ENCODE measurements at places on chromosomes 16 and 17. TPM values are rescaled to one million over a fixed set of nuclear protein-coding genes. Genes with fewer than 3 reads are reported as not detected.

DNA sequence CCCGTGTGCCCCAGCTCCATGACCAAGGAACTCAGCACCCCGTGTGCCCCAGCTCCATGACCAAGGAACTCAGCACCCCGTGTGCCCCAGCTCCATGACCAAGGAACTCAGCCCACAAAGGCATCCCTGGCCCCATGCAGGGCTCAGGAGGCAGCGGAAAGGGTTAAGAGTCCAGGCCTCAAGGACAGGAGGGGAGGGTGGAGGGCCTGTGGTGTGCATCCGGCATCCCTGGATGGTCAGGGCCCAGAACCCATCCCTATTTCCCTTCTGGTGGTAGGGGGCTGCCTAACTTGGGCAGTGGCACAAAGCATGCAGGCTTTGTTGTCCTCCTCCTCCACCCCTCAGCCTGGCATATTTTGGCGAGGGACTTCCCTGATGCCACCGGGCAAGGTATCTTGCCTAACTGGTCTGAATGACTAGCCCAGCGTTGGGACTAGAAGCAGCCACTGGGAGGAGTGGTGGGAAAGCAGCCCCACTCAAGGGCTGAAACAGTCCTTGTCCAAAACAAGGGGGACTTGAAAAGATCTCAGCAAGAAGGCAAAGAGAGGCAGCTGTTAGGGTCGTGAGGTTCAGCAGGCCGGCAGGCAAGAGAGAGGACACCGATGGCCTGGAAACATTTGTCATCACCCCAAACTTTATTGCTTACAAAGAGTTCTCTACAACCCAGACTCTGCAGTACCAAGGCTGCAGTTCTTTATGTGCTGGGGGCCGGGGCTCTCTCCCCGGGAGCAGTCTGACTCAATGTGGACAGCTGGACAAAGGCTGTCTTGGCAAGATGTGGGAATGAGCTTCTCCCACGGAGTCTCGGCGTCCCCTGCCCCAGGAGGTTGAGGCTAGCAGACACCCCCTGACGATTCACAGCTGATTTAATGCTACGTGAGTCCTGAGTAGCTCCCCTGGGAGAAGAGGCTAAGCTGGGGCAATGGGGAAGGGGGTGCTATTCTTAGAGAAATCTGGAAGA lies 902 bp upstream of the SPATA32 start:
- no peaks in the 10 kb centered on the region for H3K27me3 ChIP-seq
- H3K27ac ChIP-seq, result no peak overlapping the region
- no peak for DNase-seq
- H3K36me3 ChIP-seq, result peaks cover 5% of the 10 kb centered on the region
- H3K4me1 ChIP-seq, result peaks cover 20% of the 10 kb centered on the region

DNA sequence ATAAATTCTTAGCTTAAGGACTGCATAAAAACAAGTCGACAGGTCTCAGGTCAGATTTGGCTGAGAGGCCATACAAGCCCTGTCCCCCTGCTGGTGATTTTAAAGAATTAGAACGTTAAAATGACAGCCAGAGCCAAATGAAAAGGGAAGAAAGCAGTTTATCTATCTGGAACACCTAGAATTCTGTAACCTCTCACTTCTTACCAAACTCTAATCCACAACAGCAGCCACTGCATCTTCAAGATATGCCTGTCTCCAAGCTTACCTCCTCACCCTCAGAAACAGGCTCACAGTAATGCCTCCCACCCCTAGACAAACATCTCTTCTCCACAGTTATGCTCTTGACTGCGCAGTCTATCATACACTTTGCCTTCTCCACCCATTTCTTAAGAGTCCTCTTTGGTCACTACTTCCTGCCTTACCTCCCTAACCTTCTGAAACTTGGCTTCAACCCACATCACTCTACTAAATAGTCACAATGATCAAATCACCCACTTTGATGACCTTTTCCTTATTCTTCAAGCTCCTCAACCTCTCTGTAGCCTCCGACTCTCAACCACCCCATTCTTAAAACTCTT lies 14.2 kb downstream of the ANKFY1 start:
- no peak overlapping the region for H3K27ac ChIP-seq
- DNase-seq, result no peak
- H3K36me3 ChIP-seq, result no peaks in the 10 kb centered on the region
- H3K27me3 ChIP-seq, result no peaks in the 10 kb centered on the region
- no peak overlapping the region for H3K4me3 ChIP-seq

GRCh38 chr16:23469814-23470213 lies 16.8 kb upstream of the COG7 start:
- DNase-seq, result no peak
- H3K27ac ChIP-seq, result no peak overlapping the region
- H3K36me3 ChIP-seq, result no peaks in the 10 kb centered on the region
- no peaks in the 10 kb centered on the region for H3K27me3 ChIP-seq
- no peaks in the 10 kb centered on the region for H3K4me1 ChIP-seq

DNA sequence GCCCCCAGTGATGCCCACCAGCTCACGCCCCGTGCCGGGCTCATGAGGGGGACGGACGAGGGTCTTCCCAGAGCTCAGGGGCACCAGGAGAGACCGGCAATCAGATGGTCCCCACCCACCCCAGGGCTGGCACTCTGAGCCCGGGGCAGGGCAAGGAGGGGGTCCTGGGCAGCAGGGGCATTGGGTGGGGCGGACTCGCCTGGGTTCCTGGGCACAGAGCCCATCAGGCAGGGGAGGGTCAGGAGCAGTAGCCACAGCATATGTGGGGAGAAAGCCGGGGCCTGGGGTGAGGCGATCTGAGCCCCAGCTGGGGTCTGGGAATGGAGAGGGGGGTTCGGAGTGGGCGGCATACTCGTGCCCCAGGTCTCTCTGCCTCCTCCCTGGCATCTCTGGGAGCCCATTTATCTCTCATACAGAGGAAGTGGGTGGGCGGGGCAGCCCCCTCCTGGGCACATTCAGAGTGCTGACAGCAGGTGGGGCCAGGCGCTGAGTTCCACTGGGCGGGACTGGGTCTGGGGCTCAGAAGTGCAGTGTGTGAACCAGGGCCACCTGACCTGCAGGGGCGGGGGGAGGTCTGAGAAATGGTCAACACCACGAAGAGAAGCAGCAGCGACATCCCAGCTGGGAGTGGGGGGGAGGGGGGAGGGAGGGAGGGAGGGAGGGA lies 20.5 kb upstream of the UBE2I start:
- H3K27ac ChIP-seq, result no peak overlapping the region
- H3K4me1 ChIP-seq, result peaks cover 3% of the 10 kb centered on the region
- no peak overlapping the region for H3K4me3 ChIP-seq
- no peak for DNase-seq

GRCh38 chr16:73408311-73408710 lies 360.4 kb upstream of the ZFHX3 start:
- DNase-seq, result no peak
- H3K4me3 ChIP-seq, result no peak overlapping the region
- no peaks in the 10 kb centered on the region for H3K4me1 ChIP-seq
- H3K27ac ChIP-seq, result no peak overlapping the region

DNA sequence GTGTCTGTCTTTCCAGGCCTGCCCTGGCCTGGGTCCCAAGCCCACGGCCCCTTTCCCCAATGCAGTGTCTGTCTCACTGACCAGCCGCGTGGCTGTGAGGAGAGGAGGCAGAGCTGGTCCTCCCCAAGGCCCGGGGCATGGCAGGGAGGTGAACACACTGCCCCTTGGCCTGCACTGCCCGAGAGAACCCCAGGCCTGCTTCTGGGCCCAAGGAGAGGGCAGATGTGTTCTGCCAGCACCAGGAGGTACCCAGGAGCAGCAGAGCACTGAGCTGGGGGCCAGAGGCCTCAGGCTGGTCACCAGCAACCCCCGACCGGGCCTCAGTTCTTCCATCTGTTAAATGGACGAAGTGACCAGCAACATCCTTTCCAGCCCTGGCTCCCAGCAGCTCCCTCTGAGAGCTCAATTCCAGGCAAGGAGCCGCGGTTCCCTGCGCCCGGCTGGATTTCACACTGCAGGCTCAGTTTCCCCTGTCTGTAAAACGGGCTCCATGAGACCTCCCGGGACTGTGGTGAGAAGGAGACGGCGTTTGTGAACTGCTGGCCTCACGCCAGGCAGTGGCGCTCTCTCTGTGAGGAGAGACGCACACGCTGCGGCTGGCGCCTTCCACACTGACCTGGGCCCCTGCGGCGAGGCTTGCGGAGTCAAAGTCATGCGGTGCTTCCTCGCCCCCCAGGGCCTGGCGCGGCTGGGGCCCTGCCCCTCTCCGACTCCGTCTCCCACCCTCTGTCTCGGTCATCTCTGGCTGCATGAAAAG lies 8.1 kb upstream of the ZFPM1 start:
- no peaks in the 10 kb centered on the region for H3K27me3 ChIP-seq
- H3K36me3 ChIP-seq, result no peaks in the 10 kb centered on the region
- H3K27ac ChIP-seq, result no peak overlapping the region
- no peak for DNase-seq
- H3K4me1 ChIP-seq, result no peaks in the 10 kb centered on the region
- no peak overlapping the region for H3K4me3 ChIP-seq

- H3K27ac ChIP-seq, result no peak overlapping the region
- no peaks in the 10 kb centered on the region for H3K27me3 ChIP-seq
- no peak overlapping the region for H3K4me3 ChIP-seq
- peak; percentile 32 for DNase-seq
- H3K4me1 ChIP-seq, result peaks cover 5% of the 10 kb centered on the region
- H3K36me3 ChIP-seq, result no peaks in the 10 kb centered on the region
These were observed 10.3 kb upstream of the RPL38 start for GRCh38 chr17:74192950-74193781.

DNA sequence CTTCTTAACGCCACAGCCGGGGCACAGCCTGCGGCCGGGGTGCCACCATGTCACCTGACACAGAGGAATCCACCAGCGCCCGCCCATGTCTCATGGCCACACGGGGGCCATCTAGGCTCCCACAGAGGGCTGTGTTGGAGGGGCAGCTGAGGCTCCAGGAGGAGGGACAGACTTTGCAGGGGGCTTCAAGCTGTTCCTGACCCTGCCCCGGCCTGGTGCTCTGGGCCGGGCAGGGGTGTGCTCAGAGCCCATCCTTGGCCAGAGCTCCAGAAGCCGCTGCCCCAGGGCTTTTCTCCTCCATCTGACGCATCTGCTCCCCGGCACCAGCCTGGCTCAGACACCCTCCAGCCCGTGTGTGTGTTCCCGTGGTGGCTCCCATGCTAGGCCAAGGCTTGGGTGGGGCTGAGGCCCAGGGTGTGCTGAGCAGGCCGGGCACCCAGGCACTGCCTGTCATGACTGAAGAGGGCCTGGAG lies 7.8 kb upstream of the SLC38A10 start:
- no peaks in the 10 kb centered on the region for H3K27me3 ChIP-seq
- no peak overlapping the region for H3K27ac ChIP-seq
- H3K4me1 ChIP-seq, result no peaks in the 10 kb centered on the region
- DNase-seq, result no peak

Gene STX1B
- 0.35 TPM for total RNA-seq

Gene ITGAL
- total RNA-seq, result 4.8 TPM

Gene SHISA6
- total RNA-seq, result 0.45 TPM

Gene NPW
- 3.8 TPM for total RNA-seq

Data from colonic mucosa (tissue), 4 donors.